ENCODE measurements at places on chromosomes 5 and 9.

- no peak for DNase-seq
Measured at GRCh38 chr5:135454946-135455345, 2.8 kb upstream of the TIFAB start.

GRCh38 chr9:11868795-11869194 lies 824.4 kb upstream of the TYRP1 start:
- no peak for DNase-seq

- DNase-seq, result no peak
Measured at GRCh38 chr5:16260000-16260399, 80.4 kb upstream of the MARCHF11 start.

- no peak for DNase-seq
Measured at GRCh38 chr5:88226881-88227450, 41.7 kb downstream of the TMEM161B start.

GRCh38 chr9:2781336-2781735 lies 62.6 kb downstream of the PUM3 start:
- no peak for DNase-seq

- DNase-seq, result no peak
Measured at GRCh38 chr9:133729617-133730281, 8.4 kb downstream of the SARDH start.

GRCh38 chr5:130289132-130290088 lies 385.1 kb downstream of the CHSY3 start:
- no peak for DNase-seq

DNA sequence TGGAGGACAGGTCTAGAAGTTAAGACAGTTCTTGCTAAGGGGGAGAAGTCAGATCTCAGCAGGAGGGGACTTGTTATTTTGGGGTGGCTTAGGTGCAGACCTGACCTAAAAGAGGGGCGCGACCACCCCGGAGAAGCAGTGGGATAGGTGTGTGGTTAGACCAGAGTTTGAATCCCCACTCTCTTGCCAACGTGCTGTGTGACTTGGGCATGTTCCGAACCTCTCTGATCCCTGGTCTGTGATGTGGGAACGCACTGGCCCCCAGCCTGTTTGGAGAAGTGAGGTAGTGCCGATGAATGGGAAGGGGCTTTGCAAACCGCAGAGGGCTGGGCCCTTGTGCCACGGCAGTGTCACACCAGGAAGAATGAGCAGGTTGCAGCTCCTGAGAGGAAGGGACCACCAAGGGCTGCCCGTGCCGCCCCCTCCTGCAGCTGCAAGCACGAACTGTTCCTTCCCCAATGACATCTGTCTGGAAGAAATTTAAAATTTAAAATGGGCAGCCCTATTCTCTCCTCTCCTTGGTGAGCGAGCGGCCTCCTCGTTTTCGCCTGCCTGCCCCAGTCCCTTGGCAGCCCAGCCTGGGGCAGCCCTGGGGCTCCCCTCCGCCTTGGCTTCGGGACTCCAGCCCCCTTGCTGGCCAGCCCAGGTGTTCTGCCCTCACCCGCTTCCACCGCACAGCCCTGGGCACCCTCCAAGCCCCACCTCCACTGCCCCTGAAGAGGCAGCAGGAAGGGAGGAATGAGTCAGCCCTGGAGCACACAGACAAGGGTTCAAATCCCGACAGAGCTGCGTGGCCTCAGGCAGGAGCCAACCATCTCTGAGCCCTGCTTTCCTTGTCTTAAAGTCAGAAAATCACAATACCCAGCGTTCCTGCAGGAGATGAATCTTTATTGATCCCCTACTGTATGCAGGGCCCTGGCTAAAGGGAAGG lies 1.6 kb downstream of the FIBCD1 start:
- DNase-seq, result peak; percentile 58

- no peak for DNase-seq
Measured at GRCh38 chr9:38023661-38024035, 45.4 kb downstream of the SHB start.

- no peak for DNase-seq
Measured at GRCh38 chr9:130847306-130848217, 12.5 kb downstream of the ABL1 start.

DNA sequence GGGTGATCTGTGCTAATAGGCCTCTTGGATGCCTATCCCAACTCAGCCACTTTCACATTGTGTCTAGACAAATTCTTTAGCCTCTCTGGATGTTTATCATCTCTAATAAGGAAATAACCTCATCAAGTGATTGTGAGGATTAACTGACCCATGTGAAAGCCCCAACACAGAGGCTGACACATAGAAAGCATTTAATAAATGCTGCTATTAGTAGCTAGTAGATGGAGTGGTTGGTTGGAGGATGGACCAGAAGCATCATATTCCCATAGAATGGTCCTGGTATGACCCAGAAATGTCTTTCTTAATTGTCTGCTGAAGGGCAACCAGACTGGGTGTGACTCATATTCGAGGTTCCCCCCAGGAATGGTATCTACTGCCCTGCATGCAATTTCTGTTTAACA lies 124.4 kb downstream of the PIK3R1 start:
- no peak for DNase-seq

DNA sequence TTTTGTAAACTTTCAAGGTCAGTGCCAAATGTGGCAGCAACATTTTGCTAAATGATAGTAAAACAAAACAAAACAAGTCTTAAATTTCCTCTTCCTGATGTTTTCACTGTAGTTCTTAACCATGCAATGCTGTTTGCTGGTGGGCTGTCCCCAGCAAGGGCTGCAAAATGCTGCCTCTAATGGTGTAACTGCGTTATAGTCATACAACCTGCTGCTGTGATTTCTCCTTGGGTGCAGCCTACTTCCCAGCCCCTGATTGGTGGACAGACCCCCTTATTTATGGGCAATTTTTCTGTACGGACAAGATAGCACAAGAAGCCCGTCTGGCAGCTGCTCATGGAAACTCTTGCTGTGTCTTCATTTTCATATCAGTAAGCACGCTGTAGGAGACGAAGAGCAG lies 26.6 kb upstream of the PIP5K1B start:
- peak; percentile 44 for DNase-seq

GRCh38 chr9:132372177-132373095 lies 17.6 kb upstream of the SETX start:
- DNase-seq, result peak; percentile 33

- DNase-seq, result no peak
Measured at GRCh38 chr5:139634028-139634325, 14.2 kb upstream of the CXXC5 start.

GRCh38 chr9:135256581-135257354 lies 169.3 kb downstream of the OLFM1 start:
- no peak for DNase-seq

GRCh38 chr9:109252291-109252690 lies 68.6 kb downstream of the EPB41L4B start:
- no peak for DNase-seq

DNA sequence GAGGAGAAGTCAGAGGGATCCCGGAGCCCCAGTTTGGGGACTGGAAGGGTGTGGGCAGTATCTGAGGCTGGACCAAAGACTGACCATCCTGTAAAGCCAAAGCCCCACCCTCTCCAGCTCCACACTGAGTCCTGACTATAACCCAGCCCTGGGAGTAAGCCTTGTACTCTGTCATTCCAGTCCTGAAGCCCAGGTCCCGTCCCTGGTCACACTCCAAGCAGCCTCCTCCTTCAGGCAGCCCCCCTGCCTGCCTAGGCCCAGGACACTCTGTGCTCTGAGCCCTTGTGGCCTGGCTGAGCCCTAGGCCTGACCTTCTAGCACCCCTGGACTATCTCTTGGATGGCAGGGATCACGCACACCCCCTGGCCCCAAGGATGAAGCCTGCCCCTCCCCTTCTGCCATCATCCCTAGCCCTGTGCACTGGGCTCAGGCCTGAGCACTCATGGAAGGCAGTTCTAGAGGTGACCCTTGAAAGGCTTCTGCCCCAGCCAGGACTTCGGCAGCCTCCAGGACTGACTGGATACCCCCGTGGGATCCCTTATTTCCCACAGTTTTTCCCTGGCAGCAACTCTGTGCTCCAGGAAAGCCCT lies 28.0 kb upstream of the ENHO start:
- no peak for DNase-seq

GRCh38 chr9:109940561-109940960 lies 160.6 kb downstream of the PALM2AKAP2 start:
- DNase-seq, result no peak

DNA sequence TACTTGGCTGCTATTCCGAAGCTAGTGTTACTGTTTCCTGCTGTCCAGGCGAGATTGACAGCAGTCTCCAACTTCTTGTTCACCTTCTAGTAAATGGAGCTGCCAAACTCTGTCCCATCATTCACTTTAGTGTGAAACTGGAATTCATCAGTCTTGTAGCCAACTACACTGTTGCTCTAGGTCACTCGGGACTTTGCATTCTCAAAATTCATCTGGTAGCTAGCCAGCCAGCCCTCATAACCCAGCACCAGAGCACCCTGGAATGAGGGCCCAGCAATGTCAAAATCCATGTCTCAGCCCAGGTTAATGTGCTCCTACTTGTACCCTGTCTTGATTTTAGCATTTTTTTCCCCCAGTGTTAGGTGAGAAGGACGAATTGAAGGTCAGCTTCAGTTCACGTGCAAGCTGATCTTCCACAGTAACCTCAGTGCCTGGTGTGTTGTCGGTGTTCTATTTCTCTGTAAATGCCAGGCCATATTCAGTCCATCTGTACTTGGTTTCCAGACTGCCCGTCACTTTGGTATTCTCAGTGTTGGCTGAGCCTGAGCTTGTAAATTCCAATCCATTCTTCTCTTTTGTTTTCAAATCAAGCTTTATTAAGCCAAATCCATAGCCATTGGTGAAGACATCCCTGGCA lies 28.9 kb downstream of the ZNF169 start:
- DNase-seq, result no peak

DNA sequence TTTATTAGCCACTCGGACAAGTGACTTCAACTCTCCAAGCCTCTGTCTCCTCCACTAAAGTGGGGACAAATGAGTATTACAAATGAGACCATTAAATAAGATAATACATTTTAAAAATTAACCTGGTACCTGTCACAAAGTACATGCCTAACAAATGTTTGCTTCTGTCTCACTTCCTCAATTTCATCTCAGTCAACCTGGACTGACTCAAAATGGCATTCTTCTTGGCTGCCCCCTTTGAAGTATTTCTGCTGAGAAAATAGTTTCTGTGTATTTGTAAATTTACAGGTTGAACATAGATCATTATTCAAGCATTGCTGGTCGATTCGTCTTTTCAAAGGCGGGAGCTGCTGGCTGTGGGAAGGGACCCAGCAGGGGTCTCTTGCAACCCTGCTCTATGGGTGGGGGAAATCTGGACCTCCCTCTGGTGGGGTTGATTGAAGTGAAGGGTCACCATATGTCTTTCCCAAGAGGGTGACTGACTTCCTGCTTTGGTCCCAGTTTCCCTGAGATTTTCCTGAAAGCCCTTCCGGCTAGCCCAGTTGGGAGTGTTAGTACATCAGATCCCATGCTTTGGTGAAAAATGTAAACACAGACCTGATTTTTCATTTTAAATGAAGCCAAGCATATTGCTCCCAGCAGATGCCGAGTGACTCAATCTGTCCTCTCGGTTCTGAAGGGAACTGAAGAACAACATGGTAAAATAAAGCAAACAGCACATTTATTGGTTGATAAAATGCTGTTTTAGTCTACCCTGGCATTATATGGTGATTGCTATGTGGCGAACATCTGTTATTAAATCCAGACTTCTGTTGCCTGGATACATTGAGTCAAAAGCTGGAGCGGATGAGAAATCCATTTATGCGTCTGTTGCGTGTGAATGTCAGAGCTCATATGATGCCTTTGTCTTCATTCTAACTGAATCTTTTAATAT lies 73.0 kb downstream of the KCNIP1 start:
- no peak for DNase-seq

- DNase-seq, result no peak
Measured at GRCh38 chr9:84061613-84062193, 81.1 kb downstream of the RMI1 start.

DNA sequence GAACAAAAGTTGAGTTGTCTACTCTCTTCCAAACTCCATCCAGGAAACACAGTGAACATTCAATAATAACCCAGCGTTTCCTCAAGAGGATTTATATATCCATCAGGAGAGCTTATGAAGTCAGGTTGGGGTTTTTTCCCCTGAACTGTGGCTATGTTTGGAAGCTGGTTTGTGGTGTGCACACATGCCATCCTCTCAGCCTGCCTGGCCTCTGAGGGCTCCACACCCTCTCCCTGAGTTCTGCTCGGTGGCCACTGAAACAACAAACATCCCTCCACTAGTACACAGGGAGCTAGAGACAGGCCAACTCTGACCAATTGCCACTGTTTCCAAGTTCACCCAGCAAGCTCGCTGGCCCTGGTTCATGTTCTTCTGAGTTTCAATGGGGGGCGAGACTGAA lies 35.7 kb downstream of the SMIM23 start:
- DNase-seq, result no peak

- DNase-seq, result no peak
Measured at GRCh38 chr9:116654059-116654355, 33.1 kb upstream of the TRIM32 start.

GRCh38 chr5:58362135-58362534 lies 97.8 kb downstream of the PLK2 start:
- DNase-seq, result no peak

DNA sequence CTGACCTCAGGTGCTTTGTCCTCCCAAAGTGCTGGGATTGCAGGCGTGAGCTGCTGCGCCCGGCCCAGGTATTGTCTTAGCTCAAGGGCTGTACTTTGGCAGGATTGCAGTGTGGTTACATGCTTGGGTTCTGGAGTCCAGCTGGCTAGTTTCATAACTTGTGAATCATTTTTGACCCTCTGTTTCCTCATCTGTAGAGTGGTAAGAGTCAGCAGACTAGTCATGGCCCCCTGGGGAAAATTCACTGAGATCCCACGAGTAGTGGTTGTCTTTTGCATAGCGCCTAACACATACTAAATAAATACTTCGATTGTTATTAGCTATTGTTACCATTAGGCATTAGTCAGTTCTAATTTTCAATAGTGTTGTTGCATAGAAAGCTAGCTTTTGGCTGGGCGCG lies 14.3 kb downstream of the PTPA start:
- DNase-seq, result no peak

DNA sequence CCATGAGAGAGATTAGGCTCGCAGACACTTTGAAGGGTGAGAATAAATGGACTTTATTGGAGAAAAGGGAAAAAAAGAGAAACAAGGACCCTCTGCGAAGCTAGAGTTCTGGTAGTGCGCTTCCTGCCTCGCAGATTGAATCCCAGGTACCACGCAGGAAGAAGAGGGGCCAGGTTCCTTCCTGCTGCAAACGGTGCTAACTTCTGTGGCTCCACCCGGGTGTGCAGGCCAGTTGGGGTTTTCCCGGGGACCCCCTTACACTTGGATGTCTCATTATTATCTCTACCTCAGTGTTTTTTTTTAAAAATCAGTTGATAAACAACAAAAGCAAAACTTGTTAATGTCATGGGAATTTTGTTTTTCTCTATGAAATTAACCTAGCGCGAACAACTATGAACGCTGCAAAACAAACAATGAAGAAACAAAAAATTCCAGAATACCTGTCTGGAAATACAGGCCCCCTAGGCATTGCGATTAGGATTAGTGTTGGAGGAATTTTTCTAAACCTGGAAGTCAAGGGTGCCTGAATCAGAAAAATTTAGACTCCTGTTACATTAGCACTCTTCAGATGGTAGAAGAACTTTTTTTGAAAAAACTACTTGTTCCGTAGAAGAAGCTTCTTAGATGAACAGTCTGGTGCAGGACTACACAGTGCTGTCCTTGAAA lies 414.5 kb downstream of the MAN2A1 start:
- no peak for DNase-seq

- DNase-seq, result no peak
Measured at GRCh38 chr5:61123145-61123544, 39.1 kb downstream of the SMIM15 start.

- DNase-seq, result no peak
Measured at GRCh38 chr5:136040746-136041415, 12.1 kb downstream of the TGFBI start.

Measured in K562 (cell line).